ENCODE measurements at places on chromosomes 12 and 14.

GRCh38 chr12:2287589-2287988 is 234.8 kb downstream of the CACNA1C start:
- no peak for DNase-seq

- DNase-seq, result no peak
These were observed 31.8 kb downstream of the LTBP2 start for GRCh38 chr14:74580275-74580672.

- no peak for DNase-seq
These were observed 81.2 kb downstream of the CFAP54 start for GRCh38 chr12:96570579-96570978.

GRCh38 chr14:22073801-22074200 is 400.2 kb upstream of the OR4E1 start:
- no peak for DNase-seq

DNA sequence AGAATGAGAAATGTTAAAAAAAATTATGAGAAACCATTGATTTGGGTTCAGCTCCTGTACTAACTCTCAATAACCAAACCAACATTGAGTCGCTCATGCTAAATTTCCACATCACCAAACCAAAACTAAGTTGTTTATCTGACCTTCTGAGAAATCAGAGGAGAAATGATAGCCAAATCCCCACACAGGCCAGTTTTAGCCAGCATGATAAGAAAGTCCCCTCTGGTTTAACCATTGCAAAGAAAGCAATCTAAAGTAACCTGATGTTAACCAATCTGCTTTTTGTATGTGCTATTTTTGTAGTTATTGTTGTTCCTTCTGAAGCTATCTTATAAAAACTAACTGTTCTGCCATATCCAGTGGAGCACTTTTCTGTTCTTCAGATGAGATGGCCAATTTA is 599.7 kb downstream of the SLC16A7 start:
- no peak for DNase-seq

DNA sequence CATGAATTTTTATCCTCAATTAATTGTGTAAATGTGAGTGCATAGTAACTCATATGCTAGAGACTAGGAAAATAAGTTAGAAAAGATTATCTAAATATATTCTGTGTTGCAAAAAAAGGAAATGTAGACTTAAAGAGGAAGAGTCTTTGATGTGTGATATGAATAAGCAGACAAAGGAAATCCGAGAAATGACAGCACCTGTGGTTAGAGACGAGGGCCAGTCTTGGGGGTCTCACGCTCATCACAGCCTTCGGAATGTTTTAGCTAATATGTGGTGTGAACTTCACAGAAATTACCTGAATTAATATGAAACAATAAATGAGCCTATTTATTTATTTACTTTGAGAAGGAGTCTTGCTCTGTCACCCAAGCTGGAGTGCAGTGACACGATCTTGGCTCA is 11.6 kb downstream of the ATP6V0A2 start:
- no peak for DNase-seq

- DNase-seq, result no peak
These were observed 25.6 kb downstream of the RAP1B start for GRCh38 chr12:68636268-68636667.

- DNase-seq, result no peak
These were observed 23.1 kb upstream of the NKX2-8 start for GRCh38 chr14:36605506-36605857.

- DNase-seq, result no peak
These were observed 12.8 kb downstream of the TNFRSF1A start for GRCh38 chr12:6328945-6329702.

GRCh38 chr12:530821-531220 is 71.1 kb downstream of the B4GALNT3 start:
- no peak for DNase-seq

GRCh38 chr12:10241290-10241689 is 28.6 kb downstream of the GABARAPL1 start:
- DNase-seq, result no peak

DNA sequence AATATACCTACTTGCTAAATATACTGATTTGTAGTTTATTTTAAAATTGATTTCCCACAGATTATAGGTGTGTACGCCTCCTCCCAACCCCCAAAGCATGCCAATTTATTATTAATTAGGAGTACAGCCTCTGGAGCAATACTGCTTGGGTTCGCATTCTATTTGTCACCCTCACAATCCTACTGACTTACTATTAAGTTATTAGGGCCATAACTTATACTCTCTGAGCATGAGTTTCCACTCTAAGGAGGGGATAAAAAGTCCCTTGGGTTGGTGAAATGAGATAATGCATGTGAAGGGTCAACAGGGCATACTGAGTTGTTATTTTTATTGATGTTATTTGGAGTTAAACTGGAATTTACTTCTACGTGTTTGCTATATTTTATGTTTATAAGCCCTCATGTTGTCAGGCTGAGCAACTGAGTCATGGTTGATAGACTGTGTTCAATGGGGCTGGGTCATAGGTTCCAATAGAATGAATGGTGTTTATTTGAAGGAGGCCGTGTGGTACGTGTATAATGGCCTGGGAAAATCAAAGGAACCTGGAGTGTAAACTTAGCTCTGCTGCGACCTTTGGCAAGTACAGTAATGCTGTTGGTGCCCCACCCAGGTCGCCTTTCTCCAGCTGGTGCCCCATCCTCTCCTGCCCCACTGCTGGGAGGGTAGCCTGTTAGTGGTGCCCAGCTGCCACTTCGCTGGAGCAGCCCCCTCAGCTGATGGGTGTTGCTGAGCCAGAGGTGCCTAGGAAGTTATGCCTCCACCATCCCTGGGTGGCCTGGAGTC is 99.3 kb upstream of the PTPRB start:
- DNase-seq, result no peak
